Psoas muscle (tissue), 8 donors: ENCODE measurements at places on chromosomes 7 and 10. TPM values are rescaled to one million over a fixed set of nuclear protein-coding genes. Genes with fewer than 3 reads are reported as not detected.

GATAD1 gene
- polyA plus RNA-seq = 8.9 TPM

REEP3 gene
- 18.4 TPM for polyA plus RNA-seq

NHLRC2 gene
- 3.8 TPM for polyA plus RNA-seq

UCN3 gene
- not detected for polyA plus RNA-seq

GPR15LG gene
- polyA plus RNA-seq = 0.15 TPM

CAMK2G gene
- polyA plus RNA-seq = 58.5 TPM

DNA sequence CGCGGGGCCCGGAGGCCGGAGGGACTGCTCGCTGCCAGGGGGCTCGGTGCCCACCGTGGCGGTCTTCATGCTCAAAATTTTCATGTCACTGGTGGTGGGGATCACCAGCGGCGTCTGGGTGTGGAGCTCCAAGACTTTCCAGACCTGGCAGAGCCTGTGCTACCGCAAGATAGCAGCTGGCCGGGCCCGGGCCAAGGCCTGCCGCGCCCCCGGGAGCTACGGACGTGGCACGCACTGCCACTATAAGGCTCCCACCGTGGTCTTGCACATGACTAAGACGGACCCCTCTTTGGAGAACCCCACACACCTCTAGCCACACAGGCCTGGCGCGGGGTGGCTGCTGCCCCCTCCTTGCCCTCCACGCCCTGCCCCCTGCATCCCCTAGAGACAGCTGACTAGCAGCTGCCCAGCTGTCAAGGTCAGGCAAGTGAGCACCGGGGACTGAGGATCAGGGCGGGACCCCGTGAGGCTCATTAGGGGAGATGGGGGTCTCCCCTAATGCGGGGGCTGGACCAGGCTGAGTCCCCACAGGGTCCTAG is 2.0 kb downstream of the FZD9 start:
- DNase-seq = no peak

DNA sequence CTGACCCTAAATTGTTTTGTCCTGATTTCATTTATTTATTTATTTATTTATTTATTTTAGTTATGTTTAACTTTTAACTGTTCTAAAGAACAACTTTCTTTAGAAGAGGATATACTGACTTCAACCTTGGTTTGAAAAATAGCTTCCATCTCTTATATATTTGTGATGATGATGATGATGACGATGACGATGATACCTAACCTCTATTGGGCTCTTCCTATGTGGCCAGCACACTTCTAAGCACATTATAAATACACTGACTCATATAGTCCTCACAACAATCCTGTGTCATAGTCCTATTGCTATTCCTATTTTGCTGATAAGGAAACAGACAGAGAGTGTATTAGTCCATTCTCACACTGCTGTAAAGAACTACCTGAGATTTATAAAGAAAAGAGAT is 162.9 kb upstream of the KIAA1217 start:
- no peak for DNase-seq

GRCh38 chr7:40306596-40306995 is 171.8 kb downstream of the SUGCT start:
- no peak for DNase-seq

- DNase-seq = no peak
Measured at GRCh38 chr10:8041992-8042720, 12.3 kb upstream of the GATA3 start.

- no peak for DNase-seq
Measured at GRCh38 chr7:68411742-68412141, 1186.5 kb upstream of the AUTS2 start.

GRCh38 chr7:32102432-32102873 is 32.2 kb upstream of the PDE1C start:
- no peak for DNase-seq

- DNase-seq = peak; percentile 16
Measured at GRCh38 chr7:91266067-91266688, 1.9 kb downstream of the FZD1 start.

GRCh38 chr10:101782811-101783735 is at the start of gene NPM3:
Gene NPM3, minus strand, starts transcription at chr10:101783446. Its CDS starts 56 bp downstream, at chr10:101783390.
- DNase-seq = peak; percentile 84

DNA sequence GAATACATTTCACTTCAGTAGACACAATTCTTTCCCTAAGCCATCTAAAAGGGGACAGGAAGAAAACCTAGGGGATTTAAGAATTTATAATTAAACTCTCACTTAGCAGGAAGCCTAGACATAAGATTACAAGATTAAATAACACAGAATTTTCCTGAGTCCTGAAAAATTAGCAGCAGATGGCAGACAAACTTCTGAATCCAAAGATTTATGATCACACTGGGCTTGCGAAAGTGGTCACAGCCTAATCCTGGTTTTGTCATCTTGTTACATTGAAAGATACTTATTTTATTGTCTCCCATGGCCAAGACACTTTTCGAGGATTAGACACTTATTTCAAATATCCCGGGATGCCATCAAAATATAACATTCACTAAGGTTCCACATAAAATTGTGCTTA is 2.9 kb downstream of the ERLIN1 start:
- no peak for DNase-seq

- no peak for DNase-seq
Measured at GRCh38 chr7:2123360-2123759, 109.4 kb downstream of the MAD1L1 start.

DNA sequence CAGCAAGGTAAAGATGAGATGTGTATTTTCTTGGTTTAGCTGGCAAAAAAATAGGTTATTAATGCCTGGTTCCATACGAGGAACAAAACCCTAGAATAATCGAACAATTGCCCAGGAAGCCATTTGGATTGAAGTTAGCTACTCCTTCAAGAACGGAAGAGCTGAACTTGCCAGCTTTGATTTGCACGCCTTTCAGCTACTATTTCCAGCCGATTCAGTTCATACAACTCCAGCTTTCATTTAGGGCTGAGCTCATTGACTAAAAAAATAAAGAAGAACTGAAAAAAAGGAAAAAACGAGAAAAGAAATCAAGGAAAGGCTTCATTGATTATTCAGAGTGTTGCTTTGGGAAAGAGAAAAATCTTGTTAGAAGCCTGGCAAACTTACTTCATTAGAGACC is 60.4 kb downstream of the PTN start:
- no peak for DNase-seq

- no peak for DNase-seq
Measured at GRCh38 chr10:61903928-61904344, 2.4 kb downstream of the ARID5B start.

- no peak for DNase-seq
Measured at GRCh38 chr7:7617550-7617949, 23.0 kb upstream of the UMAD1 start.
